ENCODE measurements at places on chromosomes 2 and 18.

DNA sequence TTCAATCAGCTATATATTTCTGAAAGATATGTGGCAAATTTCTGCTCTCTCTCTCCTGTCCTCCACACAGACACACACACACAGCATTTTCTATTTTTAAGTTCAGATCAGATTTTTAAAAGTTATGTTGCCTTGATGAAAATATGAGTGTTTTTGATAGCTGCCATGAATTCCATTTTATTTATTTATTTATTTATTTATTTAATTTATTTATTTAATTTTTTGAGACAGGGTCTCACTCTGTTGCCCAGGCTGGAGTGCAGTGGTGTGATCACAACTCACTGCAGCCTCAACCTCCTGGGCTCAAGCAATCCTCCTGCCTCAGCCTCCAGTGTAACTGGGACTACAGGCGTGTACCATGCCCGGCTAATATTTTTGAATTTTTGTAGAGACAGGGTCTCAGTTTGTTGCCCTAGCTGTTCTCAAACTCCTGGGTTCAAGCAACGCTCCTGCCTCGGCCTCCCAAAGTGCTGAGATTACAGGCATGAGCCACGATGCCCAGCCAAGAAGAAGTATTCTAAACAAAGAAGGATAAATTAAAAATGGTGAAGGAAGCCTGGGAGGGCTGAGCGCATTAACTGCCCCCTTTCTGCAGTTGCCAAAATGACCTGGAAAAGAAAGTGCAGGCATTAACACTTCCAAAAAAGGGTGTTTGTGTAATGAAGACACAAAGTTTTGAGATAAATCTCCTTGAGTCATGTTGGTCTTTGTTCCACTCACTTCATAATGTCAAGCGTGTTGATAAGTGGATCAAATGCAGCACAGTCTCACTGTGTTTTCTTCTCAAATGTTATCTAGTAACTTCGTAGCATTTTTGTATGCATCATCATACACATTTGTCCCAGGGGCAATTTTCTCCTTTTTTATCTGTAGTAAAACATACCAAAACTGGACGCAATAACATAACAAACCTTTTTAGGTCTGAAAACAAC is 11.1 kb upstream of the IMPA2 start:
- DNase-seq = no peak

DNA sequence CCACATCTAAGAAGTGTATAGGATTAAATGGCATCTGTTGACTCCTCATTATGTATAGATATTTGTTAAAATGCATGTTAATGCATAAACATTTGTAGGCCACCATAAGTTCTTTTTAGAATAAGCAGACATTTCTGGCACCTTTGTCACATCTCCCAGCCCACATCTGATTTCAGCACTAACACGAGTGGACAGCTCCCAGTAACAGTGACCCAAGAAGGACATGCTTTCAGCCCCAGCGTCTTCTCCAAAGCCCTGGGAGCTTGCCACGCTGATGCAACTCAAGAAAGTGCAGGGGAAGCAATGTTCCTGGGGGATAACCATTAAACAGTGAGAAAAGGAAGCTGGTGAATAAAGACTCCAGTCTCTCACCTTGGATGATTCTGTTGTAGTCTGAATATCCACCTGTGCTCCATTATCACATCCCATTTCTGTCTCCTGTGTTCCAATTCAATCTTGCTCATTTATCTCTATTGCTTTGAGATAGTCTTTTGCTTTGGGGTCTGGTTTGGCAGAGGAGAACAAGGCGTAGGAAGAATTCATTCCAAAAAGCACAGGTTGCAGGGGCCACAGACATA is 182.6 kb upstream of the THSD7B start:
- no peak for DNase-seq

DNA sequence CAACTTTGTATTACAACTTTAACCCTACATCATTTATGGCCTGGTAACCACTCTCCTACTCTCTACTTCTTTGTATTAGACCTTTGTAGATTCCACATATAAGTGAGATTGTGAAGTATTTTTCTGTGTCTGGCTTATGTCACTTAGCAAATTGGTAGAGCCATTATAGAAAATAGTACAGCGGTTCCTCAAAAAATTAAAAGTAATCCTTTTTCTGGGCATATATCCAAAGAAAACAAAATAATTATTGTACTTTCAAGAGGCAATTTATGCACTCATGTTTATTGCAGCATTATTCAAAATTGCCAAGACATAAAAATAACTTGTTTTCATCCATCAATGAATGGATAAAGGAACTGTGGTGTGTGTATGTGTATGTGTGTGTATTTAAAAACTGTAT is 537.5 kb upstream of the FSIP2 start:
- no peak for DNase-seq

- no peak for DNase-seq
Measured at GRCh38 chr18:55779691-55780585, 191.9 kb upstream of the TCF4 start.

- DNase-seq = no peak
Measured at GRCh38 chr18:1304392-1304992, 399.8 kb downstream of the ADCYAP1 start.
